ENCODE measurements at places on chromosomes 6 and 20.

DNA sequence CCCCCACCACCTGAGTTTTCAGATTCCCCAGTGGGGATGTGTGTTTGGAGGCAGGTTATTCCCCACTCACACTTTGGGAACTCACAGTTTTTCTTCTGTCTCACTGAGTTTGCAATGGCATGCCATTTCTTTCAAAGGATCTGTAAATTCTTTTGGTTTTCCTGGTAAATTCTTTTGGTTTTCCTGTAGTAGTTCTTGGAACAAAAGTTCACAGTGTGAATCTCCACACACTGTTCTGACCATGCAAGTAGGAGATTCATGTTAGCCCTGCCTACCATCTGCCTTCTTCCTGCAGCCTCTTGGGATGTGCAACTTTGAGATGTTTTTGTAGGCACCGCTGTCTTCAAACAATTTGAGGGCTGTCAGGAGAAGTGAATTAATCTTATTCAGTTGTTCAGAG lies 165.6 kb upstream of the OGFRL1 start:
- DNase-seq: no peak

GRCh38 chr20:61930776-61931475 lies 134.8 kb downstream of the TAF4 start:
- no peak for DNase-seq

GRCh38 chr6:18262702-18263417 lies 1.5 kb downstream of the DEK start:
- peak; percentile 55 for DNase-seq

DNA sequence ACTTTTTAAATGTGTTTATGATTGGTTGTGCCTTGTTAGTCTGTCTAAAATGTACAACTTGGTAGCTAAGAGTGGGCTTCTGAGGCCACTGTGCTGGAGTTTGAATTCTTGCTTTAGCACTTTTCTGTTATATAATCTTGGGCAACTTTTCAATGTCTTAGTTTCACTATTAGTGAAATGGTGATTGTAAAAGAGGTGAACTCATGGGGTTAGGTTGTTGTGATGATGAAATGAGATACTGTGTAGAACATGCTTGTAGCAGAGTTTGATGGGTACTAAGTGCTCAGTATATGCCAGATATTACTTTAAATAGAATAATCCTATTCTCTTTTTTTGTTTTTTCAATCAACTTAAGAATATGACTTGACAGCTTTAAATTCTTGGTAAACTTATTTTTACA lies 624.7 kb downstream of the CD109 start:
- DNase-seq: no peak

- DNase-seq: no peak
Measured at GRCh38 chr6:142470421-142470820, 168.6 kb downstream of the ADGRG6 start.

DNA sequence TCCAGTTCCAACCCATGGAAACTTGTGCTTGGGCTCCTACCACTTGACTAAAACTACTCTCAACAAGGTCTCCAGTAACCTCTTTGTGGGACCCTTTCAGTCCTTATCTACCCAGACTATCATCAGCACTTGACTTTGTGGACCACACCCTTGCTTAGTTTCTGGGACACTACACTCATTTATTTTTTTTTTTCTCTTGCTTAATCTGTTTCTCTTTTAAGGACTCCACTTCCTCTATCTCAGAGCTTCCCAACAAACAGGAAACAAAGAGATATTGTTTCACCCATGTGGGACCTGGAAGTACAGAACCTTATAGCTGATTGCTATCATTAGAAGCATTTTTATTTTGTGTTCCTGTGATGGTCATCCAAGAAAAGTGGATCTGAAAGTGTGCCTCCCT lies 28.8 kb upstream of the ME1 start:
- DNase-seq: no peak

DNA sequence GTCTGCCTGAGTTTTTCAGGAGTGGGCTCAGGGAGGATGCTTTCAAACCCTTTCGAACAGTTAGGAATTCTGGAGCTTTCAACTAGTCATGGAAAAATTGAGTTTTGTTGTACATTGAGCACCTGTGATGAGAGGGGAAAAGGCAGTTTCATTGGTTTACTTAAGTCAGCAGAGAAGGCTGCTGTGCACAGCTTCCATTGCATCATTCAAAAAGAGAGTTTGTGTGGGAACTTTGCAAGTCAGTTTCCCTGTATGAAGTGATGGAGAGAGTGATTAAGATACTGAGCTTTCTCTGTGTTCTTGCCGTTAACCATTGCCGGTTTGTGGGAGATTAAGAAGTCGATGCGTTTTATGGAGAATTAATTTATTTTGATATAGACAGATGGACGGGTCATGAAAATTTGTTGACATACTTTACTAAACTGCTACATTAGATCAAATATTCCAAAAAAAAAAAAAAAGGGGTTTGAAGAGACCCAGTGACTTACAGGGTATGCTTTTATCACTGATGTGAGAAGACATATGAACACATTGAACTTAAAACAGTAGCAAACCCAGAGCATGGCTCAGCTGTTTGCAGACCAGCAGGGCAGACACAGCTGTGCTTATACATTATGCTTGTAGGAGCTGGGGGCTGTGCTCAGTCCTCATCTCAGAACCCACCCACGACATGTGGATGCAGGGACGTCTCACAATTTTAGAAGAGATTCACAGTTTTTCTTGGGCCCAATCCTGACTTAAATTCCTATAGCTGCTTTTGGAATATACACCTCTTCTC lies 234.1 kb downstream of the SOX4 start:
- no peak for DNase-seq

DNA sequence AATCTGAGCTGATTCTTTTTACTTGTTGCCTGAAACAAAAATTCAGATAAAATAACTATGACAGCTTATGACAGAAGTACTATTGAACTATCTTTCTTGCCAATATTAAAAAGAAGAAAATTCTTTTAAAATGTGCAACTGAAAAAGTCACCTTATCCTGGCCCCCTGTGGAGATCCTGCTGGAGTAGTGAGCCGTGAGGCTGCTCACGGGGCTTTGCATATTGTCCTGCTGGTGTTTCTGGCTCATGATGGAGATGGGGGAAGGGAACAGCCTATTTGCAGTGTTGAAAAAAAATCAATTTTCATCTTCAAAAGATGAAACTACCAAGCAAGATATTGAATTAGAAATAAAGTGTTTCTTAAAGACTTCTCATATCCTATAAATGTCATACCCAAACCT lies 216.0 kb downstream of the SAMD5 start:
- DNase-seq: no peak

DNA sequence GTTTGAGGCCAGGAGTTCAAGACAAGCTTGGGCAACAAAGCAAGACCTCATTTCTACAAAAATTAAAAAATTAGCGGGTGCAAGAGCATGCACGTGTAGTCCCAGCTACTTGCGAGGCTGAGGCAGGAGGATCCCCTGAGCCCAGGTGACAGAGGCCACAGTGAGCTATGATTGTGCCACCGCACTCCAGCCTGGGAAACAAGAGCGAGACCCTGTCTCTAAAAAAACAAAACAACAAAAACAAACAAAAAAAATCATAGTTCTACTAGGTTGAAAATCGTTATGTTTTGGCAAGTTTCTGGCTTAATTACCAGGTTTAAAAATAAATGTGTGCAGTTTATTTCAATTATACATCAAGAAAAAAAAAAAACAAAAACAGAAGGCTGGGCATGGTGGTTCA lies 2.6 kb downstream of the EIF2S2 start:
- no peak for DNase-seq

GRCh38 chr20:63625771-63626423 lies 1.0 kb downstream of the GMEB2 start:
- peak; percentile 35 for DNase-seq

GRCh38 chr6:127956260-127956888 lies 55.5 kb upstream of the THEMIS start:
- DNase-seq: no peak

- no peak for DNase-seq
Measured at GRCh38 chr6:154292855-154293519, 63.6 kb downstream of the IPCEF1 start.

GRCh38 chr6:11653028-11653583 lies 115.6 kb downstream of the TMEM170B start:
- peak; percentile 6 for DNase-seq

DNA sequence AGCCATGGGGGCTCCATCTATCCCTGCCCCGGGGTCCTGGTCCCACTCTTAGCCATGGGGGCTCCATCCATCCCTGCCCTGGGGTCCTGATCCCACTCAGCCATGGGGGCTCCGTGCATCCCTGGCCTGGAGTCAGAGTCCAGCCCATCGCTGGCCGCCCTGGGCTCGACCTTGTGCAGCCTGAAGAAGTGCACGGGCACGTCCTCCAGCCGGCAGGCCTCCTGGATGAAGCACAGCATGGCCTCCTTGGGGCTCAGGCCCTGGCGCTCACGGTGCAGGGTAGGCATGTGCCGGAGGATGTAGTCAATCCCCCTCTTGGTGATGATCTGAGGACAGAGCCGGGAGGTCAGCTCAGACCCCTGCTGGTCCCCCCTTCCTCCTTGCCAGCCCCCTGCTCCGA lies 15.6 kb downstream of the FRMD1 start:
- DNase-seq: no peak

DNA sequence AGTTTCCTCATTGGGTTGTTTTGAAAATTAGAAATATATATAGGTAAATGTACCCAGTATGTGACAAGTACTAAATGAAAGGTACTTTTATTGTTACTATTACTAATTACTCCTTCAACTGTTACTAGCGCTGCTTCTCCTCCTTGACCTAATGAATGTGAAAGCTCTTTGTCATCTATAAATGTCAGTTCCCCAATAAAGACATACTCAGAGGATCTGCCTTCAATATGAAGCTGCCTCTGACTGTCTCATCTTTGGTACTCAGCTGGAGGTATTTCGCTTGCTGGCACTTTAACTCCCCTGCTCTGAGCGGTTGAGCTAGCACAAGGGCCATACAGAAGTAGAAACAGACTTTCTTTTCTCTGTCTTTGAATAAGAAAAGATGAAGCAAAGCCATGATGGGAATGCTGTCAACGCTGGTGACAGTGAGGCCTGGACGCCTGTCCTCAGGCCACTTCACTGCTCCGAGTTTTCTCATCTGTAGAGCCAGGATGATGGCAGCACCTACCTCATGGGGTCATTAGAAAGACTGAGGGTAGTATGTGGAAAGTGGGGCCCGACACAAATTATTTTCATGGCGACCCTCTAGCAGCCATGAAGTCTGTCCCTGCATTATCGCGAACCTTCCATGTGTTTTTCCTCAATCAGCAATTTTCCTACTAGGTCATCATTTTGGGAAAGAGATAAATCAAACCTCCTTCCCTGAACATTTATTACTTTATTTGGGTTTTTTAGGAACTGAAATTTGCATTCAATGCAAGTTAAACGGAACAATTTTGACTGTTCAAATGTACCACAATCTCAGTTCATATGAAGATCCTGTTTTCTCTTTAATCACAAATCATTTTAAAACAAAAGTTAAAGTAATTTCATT lies 55.9 kb upstream of the SNX9 start:
- no peak for DNase-seq

DNA sequence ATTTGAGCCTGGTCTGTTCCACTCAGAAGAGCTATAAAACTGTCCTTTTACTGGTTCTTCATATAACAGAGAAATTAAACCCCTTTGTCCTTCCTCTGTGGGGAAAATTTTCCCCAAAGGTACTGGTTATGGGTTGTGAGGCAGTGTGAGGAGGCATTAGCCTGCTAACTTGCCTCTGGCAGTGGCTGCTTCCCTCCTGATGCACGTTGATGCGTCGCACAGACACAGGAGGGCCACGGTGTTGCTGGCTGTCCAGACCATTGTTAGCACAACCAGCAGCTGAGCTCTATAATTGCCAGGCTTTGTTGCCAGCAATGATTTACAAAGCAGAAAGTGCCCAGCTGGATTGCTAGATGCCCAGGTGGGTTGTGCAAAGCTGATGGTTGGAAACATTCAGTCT lies 10.1 kb downstream of the AAR2 start:
- no peak for DNase-seq

GRCh38 chr20:23654717-23655116 lies 17.0 kb upstream of the CST3 start:
- no peak for DNase-seq

DNA sequence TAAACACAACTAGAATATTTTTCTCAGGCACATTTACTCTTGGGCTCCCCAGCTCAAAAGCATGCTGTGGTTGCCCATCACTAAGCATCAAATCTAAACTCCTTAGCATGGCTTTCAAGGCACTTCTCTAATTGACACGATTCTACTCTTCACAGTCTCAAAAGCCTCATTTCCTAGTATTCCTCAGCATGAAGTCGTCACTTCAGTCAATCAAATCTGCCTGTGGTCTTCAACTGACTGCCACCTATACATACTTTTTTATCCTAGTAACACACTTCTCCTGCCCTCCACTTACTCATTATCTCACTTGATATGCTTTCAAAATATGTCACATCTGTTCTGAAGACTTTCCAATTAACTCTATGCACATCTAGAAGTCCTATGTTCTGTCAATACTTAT lies 110.3 kb downstream of the TBC1D32 start:
- DNase-seq: no peak

All from CD4-positive, alpha-beta T cell treated with Interleukin-12 subunit alpha and Interleukin-12 subunit beta, for 1 hour (primary cell).